Vagina (tissue), 2 donors: ENCODE measurements at places on chromosomes 13 and 19.

DNA sequence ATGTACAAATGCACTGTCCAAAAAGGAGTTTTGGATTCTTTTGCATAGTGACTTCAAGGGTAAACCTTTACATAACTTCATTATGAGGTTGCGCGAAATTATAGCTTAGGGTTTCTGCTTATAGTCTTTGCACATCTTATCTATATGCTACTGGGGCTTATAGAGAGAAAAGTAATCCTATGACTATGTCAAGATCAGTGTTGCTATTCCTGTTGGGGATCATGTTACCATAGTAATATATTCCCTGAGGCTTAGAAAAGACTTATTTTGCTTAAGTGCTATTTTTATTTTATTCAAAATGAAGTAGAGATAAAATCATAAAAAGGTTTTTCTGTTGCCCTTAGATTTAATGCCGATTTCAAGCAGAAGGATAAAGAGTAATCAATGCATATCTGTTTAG, 14.7 kb upstream of the POSTN start:
- DNase-seq, result no peak

- DNase-seq, result no peak
Measured at GRCh38 chr13:77853703-77854102, 64.9 kb downstream of the EDNRB start.

- DNase-seq, result no peak
Measured at GRCh38 chr13:44063467-44063866, 183.8 kb downstream of the LACC1 start.

DNA sequence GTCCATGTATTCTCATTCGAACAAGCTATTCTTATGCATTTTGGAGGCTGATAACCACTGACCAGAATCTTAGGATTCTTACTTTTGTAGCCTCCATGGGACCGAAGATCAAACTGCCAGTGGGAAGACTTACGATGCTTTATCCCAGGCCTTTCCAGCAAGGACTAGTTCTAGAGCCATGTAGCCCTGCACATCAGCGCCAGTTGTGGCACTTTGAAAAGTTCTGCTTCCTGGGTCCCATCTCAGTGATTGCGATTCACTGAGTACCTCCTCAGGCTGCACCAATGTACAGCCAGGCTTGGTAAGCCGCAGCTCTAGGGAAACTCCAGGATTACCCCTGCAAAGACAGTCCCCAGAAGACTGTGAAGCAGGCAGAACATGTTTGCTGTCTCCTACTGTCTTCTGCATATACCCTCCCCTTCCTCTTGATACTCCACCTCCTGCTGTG, 18.9 kb upstream of the ENOX1 start:
- DNase-seq, result no peak

- no peak for DNase-seq
Measured at GRCh38 chr13:25886438-25887214, 165.2 kb downstream of the SHISA2 start.

- DNase-seq, result no peak
Measured at GRCh38 chr19:10316229-10317044, 622 bp upstream of the FDX2 start.

- no peak for DNase-seq
Measured at GRCh38 chr19:16184665-16185122, 516 bp upstream of the FAM32A start.

DNA sequence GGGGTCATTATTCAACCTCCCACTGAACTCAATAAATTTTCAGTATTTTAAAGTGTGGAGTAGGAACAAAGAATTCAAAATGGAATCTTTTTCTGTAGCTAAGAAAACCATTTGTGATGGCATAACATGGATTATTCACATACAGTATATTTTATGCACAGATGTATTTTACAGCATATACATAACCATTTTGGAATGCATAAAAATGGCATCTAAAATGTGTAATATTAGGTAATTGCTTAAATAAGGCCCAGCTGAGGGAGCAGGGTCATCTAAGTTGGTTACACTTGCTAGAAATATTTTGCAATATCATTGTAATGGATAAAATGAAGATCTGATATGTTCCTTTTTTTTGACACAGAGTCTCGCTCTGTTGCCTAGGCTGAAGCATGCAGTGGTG, 146.9 kb downstream of the LMO7 start:
- DNase-seq, result no peak

GRCh38 chr13:90696656-90697055, 650.8 kb upstream of the MIR17HG start:
- DNase-seq, result no peak

DNA sequence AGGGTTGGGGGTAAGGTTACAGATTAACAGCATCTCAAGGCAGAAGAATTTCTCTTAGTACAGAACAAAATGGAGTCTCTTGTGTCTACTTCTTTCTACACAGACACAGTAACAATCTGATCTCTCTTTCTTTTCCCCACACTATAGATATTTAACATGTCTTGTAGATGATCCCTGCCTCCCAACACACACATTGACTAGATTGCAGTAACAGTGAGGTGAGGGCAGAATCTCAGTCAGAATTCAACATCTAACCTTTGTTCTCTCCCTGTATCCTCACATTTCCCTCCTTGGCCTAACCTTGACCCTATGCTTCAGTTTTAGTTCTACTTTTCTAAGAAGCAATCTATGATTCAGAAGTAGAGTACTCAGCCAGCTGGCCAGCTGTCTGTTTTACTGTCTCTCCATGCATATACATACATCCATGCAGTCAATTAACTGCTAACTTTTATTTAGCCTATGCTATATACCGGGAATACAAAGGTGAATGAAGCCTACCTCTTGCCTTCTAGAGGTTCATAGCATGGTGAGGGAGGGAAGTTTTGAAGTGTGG, 18.1 kb downstream of the DNAJC15 start:
- DNase-seq, result no peak

- no peak for DNase-seq
Measured at GRCh38 chr19:55855160-55855559, 18.8 kb downstream of the NLRP4 start.

DNA sequence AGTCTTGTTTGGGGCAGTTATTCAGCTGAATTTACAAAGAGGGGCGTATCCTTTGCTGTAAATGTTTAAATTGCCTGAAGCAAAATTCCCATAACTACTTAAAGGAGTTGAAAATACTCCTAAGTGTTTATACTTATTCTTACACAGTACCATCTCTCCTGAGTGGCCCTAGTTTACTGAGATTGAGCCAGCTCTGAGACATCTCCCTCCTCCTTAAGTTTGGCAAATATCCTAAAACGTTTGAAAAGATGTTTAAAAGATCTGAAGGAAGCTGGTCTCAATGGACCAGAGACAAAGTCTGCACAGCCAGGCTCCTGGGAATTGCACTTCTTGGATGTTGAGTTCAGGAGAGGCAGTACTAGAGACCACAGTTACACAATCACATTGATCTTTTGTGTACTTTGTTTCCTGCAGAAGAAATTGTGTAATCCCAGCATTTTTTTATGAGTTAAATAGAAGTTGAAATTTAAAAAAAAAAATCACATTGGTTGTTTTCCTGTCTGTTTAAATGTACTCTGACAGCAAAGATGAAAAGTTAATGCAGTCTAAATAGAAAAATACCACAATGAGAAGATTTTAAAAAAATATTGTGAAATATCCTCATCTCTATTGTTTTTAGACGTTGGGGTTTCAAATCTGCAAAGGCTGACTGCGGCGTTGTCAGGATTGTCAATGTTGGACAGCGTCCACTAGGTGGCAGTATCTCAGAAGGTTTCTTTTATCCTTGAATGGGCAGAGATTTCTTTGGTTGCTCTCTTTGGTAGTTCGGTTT, 20.7 kb downstream of the TNFSF11 start:
- no peak for DNase-seq

DNA sequence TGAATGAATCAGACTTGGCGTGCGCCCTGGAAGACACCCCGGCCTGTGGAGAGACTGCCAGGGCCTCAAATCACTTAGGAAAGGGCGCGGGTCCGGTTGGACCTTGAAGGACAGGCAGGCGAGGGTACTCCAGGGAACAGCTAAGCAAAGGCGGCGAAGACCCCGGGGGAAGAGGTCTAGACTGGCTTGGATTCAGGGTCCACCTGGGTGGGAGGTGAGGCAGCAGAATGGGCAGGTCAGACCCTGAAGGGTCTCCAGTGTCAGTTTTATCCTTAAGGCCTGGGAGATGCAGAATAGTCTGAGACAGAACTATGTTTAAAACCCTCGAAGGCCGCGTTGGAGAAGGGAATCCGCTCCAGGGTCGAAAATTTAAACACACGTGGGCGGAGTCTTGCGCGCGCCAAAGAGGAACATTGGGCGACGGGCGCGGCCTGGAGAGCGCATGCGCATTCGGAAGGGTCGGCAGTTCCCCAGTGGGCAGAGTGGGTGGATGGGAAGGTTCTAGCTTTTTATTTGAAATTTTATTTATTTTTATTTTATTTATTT, 567 bp upstream of the SMG9 start:
- no peak for DNase-seq

DNA sequence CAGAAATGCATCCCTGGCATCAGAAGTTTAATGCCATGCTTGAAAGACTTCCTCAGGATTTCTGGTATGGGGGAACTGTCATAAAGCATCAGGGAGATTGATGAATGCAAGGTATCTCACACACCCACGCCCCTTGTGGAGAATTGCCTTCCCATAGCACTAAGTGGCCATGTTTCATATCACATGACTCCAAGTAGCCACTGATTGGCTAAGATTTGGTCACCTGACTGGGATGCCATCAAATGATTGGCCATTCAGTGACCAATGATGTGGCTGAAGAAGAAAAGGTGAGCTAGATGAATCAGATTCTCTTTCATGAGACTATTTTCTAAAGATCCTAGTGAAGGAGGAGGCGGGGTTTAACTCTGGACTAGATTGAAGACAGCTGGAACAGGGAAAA, 7.3 kb downstream of the KLK8 start:
- no peak for DNase-seq

GRCh38 chr19:8050274-8051096, 2.1 kb upstream of the CCL25 start:
- DNase-seq, result no peak

DNA sequence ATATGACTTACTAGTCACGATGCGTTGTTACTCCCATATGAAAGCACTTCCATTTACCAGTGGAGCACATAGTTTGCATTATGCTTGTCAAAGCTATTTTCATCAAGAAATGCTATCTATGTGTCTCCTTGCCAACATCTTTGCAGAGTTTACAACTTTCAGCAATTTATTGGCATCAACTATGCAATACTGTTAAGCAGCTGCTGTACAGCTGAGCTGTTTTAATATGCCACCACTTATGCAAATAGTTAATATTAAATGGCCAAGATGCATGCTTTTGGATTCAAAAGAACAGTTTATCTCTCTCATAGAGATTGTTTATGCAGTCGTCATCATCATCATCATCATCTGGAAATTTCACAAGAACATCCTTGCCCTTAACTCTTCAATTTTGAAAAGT, 67.9 kb upstream of the KLF5 start:
- no peak for DNase-seq

- no peak for DNase-seq
Measured at GRCh38 chr13:40624383-40624782, 42.1 kb downstream of the FOXO1 start.

DNA sequence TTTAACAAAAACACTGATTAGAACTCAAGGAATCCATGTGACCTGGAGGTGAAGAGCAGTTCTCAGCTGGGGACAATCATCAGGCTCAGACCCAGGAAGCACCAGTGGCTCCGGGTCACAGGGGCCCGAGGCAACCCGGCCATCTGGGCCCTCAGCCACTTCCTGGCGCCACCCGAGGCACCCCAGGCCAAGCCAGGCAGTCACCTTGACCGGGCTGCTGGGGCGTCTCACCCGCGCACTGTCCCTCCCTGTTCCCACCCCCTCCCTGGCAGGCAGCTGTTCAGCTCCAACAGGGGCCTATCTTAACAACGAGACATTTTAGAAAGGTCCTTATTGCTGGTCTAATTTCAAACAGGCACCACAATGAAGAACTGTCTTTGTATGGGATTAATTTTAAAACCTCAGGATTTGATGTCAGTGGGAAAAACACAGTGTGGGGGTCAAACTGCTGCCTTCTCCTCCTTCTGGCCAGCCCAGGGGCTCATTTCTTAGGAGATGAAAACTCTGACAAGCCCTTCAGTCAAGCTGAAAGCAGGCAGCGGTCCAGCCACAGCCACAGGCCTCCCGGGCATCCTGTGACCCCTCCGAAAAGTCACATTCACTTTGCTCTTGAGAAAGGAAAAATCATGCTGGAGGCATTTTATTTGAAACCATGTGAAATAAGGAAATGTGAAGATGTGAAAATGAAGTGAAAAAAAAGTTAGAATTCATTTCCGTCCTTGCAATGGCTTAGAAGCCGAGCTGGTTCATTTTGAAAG, 83.3 kb downstream of the KCTD15 start:
- no peak for DNase-seq

DNA sequence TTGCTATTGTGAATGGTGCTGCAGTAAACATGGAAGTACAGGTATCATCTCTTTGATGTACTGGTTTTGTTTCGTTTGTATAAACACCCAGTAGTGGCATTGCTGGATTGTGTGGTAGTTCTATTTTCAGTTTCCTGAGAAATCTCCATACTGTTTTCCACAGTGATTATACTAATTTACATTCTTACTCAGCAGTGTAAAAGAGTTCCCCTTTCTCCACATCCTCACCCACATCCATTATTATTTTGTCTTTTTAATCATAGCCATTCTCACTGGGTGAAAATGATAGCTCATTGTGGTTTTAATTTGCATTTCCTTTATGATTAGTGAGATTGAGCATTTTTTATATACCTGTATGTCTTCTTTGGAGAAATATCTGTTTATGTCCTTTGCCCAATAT, 62.3 kb upstream of the PARP4 start:
- DNase-seq, result no peak

DNA sequence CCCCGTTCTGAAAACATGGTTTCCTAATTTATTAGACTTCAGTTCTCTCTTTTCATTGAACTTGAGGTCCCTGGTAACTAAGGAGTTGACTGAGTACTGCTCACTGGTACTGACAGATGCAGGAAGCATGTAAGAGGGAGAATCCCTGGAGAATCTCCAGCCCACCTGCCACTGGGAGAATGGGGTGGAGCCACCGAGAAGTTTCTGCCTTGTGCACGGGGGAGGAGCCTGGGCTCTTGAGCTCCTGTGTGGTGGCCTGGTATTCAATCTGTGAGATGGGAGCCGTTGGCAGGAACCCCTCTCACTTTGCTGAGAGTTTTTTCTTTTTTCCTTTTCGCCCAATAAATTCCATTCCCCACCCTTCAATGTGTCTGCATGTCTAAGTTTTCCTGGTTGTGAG, 13.2 kb upstream of the AKAP11 start:
- no peak for DNase-seq

DNA sequence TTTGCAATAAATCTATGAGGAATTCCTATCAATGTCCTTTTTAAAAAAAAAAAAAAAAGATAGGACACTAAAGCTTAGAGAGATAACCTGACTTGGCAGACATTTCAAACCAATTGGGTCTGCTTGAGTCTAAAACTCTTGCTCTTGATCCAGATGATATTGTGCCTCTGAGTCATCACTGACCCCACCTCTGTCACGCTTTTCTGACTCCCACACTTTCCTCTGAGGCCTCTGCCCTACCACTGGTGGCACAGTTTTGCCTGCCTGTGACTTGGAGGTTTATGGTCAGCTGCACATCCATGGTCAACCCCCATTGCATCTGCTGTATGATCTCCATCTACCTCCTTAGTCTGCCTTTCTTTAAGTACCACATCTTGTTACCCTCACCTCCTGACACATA, 328.7 kb downstream of the SPRY2 start:
- no peak for DNase-seq

GRCh38 chr13:25232937-25233515, 54.3 kb downstream of the MTMR6 start:
- no peak for DNase-seq
